ENCODE measurements at places on chromosomes 7 and 10. TPM values are rescaled to one million over a fixed set of nuclear protein-coding genes. Genes with fewer than 3 reads are reported as not detected.

DNA sequence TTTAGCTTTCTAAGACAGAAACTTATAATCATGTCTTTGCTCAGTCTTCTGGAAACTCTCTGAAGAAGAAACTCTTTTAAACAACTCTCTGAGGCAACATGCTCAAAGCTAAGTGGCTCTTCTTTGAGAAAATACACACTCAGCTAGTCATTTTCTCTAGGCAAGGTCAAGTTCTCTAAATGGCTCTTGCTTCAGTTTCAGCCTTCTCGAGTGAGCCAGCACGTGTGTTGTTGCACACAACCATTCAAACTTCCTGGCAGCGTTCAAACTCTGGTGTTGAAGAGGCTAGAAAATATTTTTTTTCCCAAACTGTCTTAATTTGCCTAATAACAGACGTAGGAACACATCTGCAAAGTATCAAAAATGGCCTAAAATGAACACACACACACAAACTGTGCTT is 129.1 kb downstream of the THSD7A start:
- DNase-seq, result no peak

Gene ABCC2
- 0.29 TPM for polyA plus RNA-seq

DNA sequence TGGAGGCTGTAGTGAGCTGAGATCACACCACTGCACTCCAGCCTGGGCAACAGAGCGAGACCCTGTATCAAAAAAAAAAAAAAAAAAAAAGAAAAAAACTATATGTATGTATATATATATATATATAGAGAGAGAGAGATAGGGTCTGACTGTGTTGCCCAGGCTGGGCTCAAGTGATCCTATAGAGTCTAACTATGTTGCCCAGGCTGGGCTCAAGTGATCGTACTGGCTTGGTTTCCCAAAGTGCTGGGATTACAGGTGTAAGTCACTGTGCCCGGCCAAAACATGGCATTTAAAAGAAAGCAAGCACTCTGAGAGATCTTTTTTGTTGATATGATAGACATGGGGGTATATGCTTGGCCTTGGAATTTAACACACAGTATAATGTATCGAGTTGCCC is 20.0 kb downstream of the CYP17A1 start:
- no peak for DNase-seq

DNA sequence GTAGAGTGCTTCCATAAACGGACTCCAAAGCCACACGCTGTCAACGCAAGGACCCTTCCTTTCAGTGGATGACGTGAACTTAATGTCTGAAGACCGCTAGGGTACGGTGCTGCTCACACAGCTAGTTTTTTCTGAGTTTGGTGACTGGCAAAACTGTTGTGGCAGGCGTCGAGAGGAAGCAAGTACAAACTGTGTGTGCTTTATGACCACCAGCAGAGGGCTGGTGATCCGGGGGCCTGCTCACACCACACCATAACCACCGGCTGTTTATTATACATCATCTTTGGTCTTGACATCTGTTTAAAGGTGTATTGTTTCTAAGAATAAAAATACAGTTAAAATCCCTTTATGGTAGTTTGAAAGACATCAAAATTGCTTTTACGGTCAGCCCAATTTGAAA is 37.1 kb upstream of the ATP6V0A4 start:
- no peak for DNase-seq

- peak; percentile 20 for DNase-seq
Observed at GRCh38 chr10:45420453-45421192, 46.6 kb downstream of the ALOX5 start.

- no peak for DNase-seq
Observed at GRCh38 chr7:134874407-134874806, 95.0 kb downstream of the CALD1 start.

Gene FAM25C
- polyA plus RNA-seq, result not detected

DNA sequence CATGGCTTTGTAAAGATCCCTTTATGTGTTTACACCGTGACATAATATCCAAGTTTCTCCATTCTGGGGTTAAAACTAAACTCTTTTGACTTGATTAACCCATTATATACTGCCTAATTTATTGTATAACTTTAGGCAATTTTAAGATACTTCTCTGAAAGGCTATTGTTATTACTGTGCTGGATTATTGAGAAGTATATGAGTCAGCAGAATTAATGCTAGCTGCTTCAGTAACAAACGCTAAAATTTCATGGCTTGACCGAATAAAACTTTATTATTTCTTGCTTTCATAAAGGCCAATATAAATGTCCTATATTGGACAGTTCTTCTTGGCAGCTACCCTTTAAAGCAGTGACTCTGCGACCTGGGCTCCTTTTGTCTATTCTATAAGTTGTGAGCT is 853.9 kb downstream of the SORCS3 start:
- DNase-seq, result no peak

Gene PPP1R3C
- 51.1 TPM for polyA plus RNA-seq

GRCh38 chr10:113278221-113278620 is 274.6 kb upstream of the HABP2 start:
- no peak for DNase-seq

DNA sequence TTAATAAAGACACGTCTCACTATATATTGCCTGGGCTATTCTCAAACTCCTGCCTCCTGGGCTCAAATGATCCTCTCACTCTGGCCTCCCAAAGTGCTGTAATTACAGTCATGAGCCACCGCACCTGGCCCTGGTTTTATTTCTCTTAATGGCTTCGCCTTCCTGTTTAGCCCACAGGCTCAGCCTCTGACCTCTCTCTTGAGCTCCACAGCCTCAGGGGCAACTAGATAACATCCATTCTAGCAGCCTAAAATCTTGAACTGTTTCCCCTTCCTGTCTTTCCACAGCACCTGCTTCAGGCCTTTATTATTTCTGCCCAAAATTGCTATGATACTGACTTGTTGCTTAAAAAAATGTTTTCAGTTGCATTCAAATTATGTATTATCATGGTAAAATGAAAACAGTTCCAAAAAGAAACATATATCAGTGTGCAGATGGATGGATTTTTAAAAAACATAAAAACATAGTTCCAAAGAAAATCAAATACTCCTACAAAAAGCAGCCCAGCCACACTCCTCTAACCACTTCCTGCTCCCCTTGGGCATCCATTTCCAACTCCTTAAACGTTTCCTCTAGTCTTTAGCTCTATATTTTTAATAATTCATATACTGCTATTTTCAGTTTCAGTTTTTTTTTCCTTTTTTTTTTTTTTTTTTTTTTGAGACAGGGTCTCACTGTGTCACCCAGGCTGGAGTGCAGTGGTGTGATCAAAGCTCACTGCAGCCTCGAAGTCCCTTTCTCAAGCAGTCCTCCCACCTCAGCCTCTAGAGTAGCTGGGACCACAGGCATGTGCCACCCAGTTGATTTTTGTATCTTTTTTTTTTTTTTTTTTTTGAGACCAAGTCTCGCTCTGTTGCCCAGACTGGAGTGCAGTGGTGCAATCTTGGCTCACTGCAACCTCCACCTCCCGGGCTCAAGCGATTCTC is 5.1 kb upstream of the BAZ1B start:
- no peak for DNase-seq

GRCh38 chr10:89053555-89053954 is 63.0 kb downstream of the FAS start:
- DNase-seq, result no peak

All from AG04450 (cell line).